ENCODE measurements at places on chromosomes 12 and 14.

- DNase-seq: peak; percentile 56
Measured at GRCh38 chr12:52221912-52222457, 11.1 kb upstream of the KRT7 start.

DNA sequence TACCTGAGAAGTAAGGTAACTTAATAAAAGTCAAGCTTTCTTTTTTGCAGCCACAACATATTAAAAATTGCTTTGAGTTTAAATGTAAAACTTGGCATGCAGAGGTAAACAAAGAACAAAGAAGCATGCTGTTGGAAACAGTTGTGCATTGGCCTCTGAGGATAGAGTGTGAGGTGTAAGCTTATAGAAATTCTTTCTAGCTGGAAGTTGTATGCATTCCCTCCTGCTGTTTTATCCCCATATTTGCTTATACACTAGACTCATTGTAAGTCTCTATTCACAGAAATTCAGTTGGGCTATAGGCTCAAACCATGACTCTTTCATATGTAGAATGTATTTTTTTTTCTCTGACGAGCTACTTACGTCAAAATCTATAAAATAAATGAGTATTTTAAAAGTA lies 316.3 kb downstream of the SLC6A15 start:
- no peak for DNase-seq

GRCh38 chr12:118102070-118102469 lies 1.7 kb downstream of the VSIG10 start:
- DNase-seq: no peak

- no peak for DNase-seq
Measured at GRCh38 chr12:27805238-27805637, 25.2 kb upstream of the MANSC4 start.

DNA sequence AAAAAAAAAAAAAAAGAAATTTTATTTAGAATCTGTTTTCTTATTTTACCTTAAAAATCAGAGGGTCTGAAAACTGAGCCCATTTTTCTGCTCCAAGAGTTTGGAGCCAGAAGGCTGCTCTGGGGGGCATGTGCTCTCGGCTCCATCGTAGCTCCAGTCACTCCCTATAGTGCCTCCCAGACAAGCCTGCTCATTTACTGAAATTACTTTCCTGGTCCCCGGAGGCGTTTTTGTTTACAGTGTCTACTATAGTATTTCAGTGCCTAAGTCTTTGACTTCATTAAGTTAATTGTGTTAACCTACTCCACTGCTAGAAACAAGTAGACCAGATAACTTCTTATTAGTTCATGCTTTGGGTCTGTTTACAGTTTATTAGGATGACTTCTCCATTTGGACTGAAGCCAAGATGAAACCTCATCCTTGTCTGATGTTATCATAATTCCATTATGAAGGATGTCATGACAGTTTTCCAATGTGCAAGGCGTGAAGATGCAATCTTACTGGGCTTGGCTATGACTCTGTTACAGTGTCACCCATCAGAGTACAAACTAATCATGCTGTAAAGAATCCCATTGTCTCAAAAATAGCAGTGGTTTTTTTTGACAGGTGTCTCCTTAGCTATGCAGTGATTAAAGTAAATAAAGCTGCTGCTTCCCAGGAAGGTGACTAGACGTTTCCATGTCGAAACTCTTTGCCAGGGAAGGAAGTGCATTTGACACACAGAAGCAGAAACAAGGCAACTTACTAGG lies 182.3 kb downstream of the TMEM132C start:
- no peak for DNase-seq

Data from K562 (cell line).